ENCODE measurements at places on chromosomes 5 and 9.

- DNase-seq, result peak; percentile 42
Observed at GRCh38 chr9:88996046-88996920, 5.0 kb downstream of the S1PR3 start.

DNA sequence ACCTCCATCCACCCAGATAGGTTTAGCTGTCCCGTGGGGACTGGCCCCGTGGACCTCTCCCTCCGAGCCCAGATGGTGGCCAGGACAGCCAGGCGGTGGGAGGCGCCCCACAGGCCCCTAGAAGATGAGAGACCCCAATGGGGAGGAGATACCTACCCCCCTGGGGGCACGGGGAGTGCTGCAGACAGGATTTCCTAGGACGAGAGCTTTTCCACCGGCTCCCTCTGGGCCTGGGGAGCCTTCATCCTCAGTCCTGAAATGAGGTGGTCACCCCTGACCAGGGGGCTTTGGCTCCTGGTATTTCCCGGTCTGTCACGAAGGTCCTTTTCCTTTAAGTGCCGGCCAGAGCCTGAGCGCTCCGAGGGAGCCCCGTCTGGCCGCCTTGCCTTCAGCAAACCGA is 46.8 kb downstream of the MRPL36 start:
- DNase-seq, result peak; percentile 32

GRCh38 chr9:89612566-89613278 is 7.9 kb downstream of the GADD45G start:
- no peak for DNase-seq

DNA sequence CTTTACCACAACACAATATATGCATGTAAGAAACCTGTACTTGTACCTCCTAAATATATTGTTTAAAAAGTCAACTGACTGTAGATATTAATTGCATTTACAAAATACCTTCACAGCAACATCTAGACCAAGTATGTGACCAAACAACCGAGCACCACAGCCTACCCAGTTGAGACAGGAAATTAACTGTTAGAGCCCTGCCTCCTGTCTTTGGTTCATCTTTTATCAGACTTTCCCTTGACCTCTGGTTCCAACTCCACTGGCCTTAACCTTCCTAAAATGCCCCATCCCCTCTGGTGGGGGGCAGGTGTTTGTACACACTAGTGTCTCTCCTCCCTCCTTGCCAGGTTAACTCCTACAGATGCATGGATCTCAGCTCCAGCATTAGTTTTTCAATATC is 155.0 kb upstream of the PANK3 start:
- no peak for DNase-seq

DNA sequence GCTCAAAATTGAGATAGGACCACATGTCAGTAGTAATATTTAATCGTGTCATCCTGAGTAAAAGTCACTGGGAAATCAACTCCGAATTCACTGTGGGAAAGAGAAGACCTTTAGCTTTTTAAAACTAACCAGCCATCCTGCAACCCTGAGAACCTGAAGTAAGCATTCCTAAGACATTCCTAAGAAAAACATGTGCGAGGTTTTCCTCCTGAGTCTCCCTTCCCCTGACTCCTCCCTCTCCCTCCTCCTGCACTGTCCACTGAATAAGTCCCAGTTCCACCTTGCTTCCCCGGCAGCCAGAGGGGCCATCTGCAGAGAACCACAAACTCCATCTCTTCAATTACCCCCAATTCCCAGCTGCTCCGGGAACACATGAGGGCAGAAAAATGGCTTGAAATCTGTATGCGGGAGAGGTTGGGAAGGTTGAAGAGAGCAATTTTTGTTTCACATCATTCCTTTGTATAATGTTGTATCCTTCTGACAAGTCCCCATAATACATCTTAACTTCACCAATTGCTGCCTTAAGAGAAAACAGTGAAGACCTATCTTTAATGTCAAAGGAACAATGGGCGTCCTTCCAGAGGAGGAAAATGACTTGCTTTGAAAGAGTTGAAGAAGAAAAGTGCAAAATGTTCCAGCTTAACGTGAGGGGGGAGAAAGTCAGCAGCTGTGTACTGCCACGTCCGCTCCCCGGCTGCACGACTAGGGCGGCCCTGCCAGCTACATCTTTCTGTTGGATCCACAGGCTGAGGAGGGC is 186.3 kb downstream of the ZNF462 start:
- no peak for DNase-seq

- no peak for DNase-seq
Observed at GRCh38 chr9:34689116-34689470, 2.0 kb downstream of the CCL19 start.

- DNase-seq, result peak; percentile 42
Observed at GRCh38 chr9:1028501-1029190, 21.5 kb upstream of the DMRT2 start.

DNA sequence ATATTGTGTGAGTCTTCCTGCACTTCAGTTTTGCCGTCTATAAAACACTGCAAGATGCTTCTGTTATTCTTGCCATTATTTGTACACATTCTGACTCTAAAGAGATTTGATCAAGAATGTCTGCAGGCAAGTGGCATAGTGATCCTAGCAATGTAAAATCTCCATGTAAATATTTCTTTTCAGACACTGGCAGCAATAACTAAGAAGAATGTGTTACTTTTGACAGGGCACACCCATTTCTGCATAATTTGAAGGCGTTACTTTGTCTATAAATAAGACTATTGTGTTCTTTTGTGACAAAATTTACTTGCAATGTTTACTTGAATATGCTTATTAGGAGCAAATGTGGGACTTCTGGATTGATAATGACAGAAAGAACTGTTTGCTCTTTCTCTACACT is 20.1 kb downstream of the RANBP3L start:
- DNase-seq, result no peak

DNA sequence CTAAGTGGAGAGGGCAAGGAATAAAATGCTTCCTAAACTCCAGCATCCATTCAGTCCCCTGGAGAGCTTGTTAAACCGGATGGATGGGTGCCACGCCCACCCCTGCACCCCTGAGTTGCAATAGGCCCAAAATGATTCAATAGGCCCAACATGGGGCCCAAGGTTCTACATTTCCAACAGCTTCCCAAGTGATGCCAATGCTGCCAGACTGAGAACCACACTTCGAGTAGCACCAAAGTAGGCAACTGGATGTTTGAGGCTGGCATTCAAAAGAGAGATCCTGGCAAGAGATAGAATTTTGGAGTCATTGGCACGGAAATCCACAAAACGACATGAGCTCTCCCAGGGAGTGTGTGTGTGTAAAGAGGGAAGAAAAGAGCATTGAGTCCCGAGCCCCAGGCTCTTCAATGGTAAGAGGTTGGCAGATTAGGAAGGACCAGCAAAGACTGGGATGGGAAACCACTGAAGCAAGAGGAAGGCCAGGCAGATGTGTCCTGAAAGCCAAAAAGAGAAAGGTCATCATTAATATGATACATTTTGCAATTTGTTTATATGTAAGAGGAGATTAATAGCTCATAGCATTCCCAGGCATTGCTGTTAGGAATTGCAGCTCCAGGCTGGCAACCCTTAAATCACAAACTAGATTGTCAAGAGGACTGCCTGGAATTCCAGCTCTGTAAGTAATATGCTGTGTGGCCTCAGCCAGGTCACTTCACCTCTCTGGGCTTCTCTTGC is 130.6 kb downstream of the KCNIP1 start:
- no peak for DNase-seq

GRCh38 chr5:69281114-69281513 is 46.4 kb downstream of the CDK7 start:
- no peak for DNase-seq

DNA sequence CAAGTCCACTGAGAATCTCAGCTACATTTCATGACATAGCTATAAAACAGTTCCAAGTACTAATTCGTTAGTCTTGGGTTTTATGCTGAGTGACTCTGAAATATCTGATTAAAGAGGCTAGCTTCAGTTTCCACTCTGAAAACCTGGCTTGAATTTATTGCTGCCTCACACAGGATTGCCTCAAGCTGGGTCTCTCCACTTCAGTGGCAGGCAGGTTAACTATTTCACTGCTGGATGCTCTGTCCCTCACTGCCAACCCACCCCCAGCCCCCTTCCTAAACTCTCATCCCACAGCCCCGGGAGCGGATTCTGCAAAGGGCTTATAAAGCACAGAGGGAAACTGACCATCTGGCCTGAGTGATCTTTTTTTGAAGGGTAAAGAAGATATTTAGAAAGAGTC is 318.3 kb downstream of the MLLT3 start:
- DNase-seq, result no peak

GRCh38 chr9:105401651-105402050 is 46.2 kb upstream of the FSD1L start:
- DNase-seq, result no peak

DNA sequence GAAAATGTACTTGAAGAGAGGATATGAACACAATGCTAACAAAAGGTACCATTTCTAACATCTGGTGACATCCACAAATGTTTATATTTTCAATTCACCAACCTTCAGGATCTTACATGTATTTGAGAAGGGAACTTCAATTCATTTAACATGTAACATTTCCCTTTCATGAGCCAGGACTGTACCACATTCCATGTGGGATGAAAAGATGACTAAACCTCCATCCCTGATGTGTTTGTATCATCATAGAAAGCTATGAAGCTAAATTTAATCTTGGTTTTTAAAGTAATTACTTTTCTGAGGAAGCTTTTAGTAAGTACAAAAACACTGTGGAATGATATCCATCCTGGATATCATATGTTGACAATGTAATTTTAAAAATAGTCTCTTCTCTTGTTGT is 78.2 kb upstream of the GNA14 start:
- DNase-seq, result no peak

DNA sequence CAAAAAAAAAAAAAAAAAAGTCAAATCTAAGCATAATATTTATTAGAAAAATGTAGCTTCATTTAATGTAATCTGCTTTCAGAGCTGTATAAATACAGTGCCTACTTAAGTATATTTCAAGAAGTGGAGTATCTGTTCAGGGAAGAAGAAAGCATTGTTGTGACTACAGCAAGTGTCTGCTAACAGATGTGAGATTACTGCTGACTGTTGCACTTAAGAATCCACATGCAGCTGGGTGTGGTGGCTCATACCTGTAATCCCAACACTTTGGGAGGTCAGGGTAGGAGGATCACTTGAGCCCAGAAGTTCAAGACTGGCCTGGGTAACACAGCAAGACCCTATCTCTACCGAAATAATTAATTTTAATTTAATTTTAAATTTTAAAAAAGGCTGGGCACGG is 19.0 kb downstream of the KDM3B start:
- no peak for DNase-seq

DNA sequence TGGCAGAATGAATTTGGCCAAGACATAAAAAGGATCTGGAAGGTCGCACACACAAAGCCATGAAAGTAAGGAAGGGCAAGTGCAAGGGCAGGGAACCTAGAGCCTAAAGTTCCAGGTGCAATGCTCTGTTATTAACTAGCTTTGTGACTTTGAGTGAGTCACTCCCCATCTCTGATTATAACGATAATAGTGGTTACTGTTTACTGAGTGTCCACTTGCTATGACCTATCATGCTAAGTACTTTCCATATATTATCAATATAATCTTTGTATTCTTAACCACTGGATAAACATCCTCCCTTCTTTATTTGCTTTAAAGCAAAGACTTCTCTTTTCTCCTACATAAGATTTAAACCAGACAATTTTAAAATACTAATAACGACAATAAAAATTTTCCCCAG is 504.6 kb upstream of the BRINP1 start:
- no peak for DNase-seq

DNA sequence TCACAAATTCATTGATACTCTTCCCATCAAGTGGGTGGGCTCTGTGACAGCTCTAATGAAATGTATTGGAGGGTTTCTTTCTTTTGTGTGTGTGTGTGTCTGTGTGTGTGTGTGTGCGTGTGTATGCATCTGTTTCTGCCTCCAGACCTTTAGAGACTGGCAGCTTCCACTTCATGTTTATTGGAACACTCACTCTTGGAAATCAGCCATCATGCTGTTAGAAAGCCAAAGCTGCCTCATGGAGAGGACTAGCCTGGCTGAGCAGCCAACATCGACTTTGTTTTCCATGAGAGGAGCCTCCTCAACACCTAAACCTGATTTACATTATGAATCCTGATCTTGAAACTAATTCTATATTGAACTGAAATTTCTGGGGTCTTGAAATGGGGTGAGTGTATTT is 128.5 kb upstream of the FAM174A start:
- no peak for DNase-seq

GRCh38 chr9:121650217-121651007 is 1.0 kb upstream of the DAB2IP start:
- peak; percentile 91 for DNase-seq

DNA sequence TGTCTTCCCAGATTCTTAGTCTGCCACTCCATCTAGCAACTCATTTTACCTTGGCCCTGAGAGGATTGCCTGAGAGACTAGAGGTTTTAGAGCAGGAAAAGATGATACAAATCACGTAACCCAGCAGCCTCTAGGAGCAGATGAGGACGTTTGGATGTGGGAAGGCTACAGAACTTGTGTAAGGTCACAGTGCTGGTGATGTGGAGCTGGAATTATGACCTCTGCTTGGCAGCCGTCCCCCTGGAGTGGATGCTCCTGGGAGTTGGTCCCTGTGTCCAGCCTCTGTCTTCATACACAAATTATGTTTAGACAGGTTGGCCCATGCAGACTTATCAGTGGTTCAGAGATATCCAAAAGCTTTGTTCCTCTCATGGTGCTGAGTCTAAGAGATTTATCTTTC is 499.0 kb downstream of the EBF1 start:
- DNase-seq, result no peak

DNA sequence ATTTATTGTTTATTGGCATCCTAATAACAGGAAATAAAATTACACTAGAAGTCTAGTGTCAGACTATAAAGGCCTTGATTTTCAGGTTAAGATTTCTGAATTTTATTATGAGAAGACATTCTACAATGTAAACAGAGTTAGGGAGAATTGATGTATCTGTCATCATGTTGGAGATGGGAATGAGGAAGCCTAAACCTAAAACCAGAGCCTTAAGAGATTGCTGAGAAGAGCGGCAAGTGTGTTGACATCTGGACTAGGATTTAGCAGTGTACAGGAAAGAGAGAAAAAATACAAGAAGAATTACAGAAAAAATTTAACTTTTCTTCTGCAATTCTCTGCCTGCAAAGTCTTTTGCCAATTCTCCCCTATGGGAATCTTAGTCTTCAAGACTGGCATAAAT is 525.5 kb downstream of the NR2F1-AS1 start:
- DNase-seq, result no peak

DNA sequence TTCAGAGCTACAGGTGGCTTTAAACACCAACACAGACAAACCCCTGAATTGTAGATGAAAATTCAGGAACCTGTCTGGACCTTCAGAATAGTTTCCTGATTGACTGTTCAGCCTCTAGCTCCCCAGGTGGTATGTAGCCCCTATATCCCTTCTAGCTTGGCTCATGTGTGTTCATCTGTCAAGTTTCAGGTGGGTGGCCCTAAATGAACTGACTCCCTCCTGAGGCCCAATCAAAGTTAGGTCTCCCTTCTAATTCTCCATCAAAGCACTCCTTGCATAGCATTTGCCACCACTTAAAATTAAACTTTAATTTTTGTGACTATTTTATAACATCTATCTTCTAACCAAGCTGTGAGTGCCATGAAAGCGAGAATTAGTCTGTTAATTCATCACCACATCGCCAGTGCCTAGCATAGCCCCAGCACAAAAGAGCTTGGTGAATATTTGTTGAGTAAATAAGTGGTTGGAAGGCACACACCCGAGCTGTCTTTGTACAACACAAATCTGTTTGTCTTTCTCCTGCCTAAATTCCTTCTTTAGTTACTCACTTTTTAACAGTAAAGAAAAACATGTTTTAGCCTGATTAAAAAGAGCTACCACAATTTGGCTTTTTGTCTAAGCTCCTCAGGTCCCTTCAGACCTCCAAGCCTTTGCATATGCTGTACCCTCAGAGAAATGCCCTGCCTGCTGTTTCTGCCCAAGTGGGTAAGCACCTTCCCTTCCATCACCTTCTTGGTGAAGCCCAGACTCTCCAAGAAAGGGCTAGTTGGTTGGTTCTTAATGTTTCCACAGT is 138.1 kb upstream of the HMHB1 start:
- DNase-seq, result no peak

GRCh38 chr5:43134019-43134418 is 13.3 kb downstream of the ZNF131 start:
- DNase-seq, result no peak

Measured in right forelimb (tissue), 1 donor.